Lower lobe of right lung (tissue), 2 donors: ENCODE measurements at places on chromosomes 16 and 17. TPM values are rescaled to one million over a fixed set of nuclear protein-coding genes. Genes with fewer than 3 reads are reported as not detected.

The TMEM114 gene
- total RNA-seq = not detected

The KRTAP4-6 gene
- not detected for total RNA-seq

The QRICH2 gene
- 4.5 TPM for total RNA-seq

The FNDC8 gene
- total RNA-seq = not detected

The TCAP gene
- total RNA-seq = 3.7 TPM
